Pancreas (tissue), 10 donors: ENCODE measurements at places on chromosomes 12 and 14.

DNA sequence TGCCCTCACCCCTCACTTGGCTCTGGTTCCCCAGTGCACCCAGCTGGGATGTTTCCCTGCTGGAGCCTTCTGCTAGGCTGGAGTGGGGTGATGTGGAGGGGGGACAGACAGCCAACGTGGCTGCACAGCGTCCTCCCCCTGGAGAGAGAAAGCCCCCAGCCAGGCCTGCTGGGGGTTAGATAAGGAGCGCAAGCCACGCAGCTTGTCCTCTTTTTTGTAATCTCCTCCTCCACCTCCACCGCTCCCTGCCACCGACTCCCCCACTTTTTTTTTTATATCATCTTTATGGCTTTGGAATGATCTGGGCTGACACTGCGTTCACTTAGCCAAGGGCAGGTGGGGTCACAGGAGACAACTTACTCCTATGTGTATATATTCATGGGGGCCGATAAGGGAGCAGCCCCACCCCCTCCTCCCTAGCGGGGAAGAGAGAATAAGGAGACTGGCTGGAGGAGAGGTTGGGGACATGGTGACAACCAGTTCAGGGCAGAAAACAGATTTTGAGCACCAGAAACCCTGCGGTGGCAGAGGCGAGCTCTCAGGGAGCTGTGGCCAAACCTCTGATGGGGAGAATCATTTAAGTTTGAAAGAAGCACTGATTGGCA lies 169.9 kb upstream of the LHX5 start:
- DNase-seq = no peak
- no peak overlapping the region for H3K4me3 ChIP-seq
- H3K27me3 ChIP-seq = no peaks in the 10 kb centered on the region
- no peak overlapping the region for H3K27ac ChIP-seq
- H3K36me3 ChIP-seq = no peaks in the 10 kb centered on the region
- no peaks in the 10 kb centered on the region for H3K4me1 ChIP-seq

GRCh38 chr14:85519661-85520305 lies 10.2 kb upstream of the FLRT2 start:
- DNase-seq = no peak
- H3K36me3 ChIP-seq = no peaks in the 10 kb centered on the region
- H3K4me1 ChIP-seq = peaks cover 20% of the 10 kb centered on the region
- no peak overlapping the region for H3K4me3 ChIP-seq
- H3K27ac ChIP-seq = no peak overlapping the region
- H3K27me3 ChIP-seq = no peaks in the 10 kb centered on the region

DNA sequence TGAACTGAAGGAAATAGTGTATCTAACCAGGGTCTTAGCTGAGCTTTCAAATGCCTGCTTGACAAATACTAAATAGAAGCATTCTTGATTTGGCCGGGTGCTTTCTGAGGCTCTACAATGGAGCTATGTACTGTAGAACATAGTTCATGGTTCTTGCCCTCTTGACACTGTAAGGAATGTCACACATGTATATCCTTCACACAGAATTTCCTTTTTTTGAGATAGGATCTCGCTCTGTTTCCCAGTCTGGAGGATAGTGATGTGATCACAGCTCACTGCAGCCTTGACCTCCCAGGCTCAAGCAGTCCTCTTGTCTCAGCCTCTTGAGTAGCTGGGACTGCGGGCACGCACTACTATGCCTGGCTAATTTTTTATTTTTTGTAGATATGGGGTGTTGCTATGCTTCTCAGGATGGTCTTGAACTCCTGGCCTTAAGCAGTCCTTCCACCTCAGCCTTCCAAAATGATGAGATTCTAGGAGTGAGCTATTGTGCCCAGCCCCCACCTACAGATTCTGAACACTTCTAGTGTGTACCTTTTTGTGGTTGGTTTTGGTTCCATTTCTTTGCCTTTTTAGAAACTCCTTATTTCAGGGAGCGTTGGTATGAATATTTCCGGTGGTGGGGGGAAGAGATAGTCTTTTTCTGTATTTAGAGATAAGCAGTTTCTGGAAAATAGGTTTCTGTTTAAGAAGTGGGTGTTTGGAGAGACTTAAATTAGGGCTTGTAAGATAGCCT lies 4.2 kb downstream of the MLXIP start:
- H3K36me3 ChIP-seq = peaks cover 8% of the 10 kb centered on the region
- H3K4me3 ChIP-seq = no peak overlapping the region
- no peak for DNase-seq
- H3K4me1 ChIP-seq = peaks cover 34% of the 10 kb centered on the region
- H3K27ac ChIP-seq = no peak overlapping the region

DNA sequence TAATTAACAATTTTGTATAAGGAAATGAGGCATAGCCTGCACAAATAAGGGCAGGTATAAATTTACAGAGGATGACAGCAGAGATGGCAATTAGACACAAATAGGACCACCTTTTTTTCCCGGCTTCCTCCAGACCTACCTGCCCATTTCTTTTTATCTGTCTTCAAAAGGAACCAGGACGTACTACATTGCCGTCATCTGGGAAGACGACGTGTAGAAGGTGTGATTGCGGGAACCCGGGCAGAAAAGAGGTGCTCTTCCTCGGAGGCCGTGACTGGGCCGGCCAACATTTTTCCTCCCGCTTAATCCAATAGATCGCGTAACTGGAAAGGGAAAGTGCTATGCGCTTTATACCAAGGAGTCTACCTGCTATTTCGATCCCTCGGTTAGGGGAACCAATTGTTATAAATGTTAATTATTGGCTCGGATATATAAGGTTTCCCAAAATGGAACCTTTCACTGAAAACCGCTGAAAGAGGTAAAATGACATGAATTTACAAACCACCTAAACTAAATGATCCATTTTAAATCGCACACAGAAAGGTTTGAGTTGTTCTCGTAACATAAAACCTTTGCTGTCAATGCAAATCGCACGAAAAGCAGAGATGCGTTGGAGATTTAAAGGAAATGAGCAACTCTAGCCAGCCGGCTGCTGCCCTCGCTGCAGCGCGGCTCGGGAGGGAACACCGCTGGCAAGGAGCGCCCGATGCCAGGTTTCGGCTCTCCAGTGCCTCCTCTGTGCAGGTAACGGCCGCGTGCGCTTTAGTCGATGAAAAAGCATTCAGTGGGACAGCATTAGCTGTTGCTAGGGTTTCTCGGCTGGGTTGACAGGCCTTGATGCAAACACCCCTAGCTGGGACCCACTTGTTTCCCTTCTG lies 2.8 kb upstream of the SIX1 start:
- no peak overlapping the region for H3K27ac ChIP-seq
- H3K4me1 ChIP-seq = peaks cover 11% of the 10 kb centered on the region
- no peak for DNase-seq
- no peak overlapping the region for H3K4me3 ChIP-seq
- H3K27me3 ChIP-seq = peaks cover 18% of the 10 kb centered on the region

DNA sequence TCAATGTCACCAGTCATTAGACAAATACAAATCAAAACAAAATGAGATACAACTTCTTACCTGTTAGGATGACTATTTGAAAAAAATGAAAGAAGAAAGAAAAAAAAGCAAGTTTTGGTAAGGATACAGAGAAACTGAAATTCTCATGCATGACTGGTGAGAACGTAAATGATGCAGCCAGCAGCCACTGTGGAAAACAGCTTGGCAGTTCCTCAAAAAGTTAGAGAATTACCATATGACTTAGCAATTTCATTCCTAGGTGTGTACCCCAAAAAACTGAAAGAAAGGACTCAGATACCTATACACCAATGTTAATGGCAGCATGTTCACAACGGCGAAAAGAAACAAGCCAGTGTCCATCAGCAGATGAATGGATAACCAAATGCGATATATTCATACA lies 26.6 kb downstream of the NINJ2 start:
- no peaks in the 10 kb centered on the region for H3K36me3 ChIP-seq
- H3K4me1 ChIP-seq = peaks cover 6% of the 10 kb centered on the region
- H3K27me3 ChIP-seq = no peaks in the 10 kb centered on the region
- DNase-seq = no peak
- H3K27ac ChIP-seq = peak overlapping the region; percentile 8
- H3K4me3 ChIP-seq = no peak overlapping the region

- H3K4me1 ChIP-seq = no peaks in the 10 kb centered on the region
- no peak overlapping the region for H3K4me3 ChIP-seq
- H3K27ac ChIP-seq = no peak overlapping the region
- H3K27me3 ChIP-seq = no peaks in the 10 kb centered on the region
Measured at GRCh38 chr14:69868363-69868963, 10.8 kb upstream of the SMOC1 start.

GRCh38 chr14:104048758-104049507 lies 36.6 kb upstream of the ASPG start:
- H3K4me1 ChIP-seq = no peaks in the 10 kb centered on the region
- H3K36me3 ChIP-seq = no peaks in the 10 kb centered on the region
- no peaks in the 10 kb centered on the region for H3K27me3 ChIP-seq
- no peak overlapping the region for H3K27ac ChIP-seq

- H3K4me3 ChIP-seq = no peak overlapping the region
- H3K27ac ChIP-seq = no peak overlapping the region
- H3K4me1 ChIP-seq = no peaks in the 10 kb centered on the region
- no peaks in the 10 kb centered on the region for H3K36me3 ChIP-seq
Measured at GRCh38 chr14:33457617-33458016, 493.3 kb downstream of the EGLN3 start.

DNA sequence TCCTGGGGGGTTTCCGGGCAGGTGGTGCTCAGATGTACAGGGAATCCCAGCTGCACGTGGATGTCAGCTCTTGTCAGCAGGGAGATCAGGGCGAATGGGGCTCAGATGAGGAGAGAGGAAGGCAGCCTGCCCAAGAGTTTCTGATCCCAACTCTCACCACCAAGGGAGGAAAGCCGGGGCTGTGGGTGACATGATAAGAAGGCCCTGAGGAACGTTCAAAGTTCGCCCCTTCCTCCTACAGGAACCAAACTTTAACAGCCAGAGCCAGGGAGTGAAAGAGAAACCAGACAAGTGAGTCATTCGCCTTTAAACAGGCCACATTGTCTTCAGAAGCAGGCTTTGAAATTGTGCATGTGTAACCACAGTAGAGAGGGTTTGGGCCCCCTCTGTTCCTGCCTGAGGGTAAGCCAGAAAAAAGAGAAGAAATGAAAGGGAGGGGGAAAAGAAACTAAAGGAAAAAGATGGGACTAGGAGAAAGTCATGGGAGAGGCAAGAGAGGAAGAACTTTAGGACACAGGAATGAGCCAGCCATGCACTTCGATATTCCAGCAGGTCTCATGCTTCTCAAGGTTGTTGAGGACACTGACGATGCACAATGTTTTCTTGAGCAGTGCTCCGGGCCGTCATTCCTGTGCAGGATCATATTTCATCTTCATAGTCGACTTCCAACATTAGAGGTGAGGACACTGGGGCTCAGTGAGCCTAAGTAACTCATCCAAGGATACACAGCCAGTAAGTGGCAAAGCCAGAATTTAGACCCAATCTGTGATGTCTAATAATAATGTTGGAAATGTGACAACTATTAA lies 691.4 kb upstream of the TBX3 start:
- no peak overlapping the region for H3K27ac ChIP-seq
- DNase-seq = no peak
- H3K27me3 ChIP-seq = no peaks in the 10 kb centered on the region
- no peaks in the 10 kb centered on the region for H3K36me3 ChIP-seq
- no peak overlapping the region for H3K4me3 ChIP-seq

- no peaks in the 10 kb centered on the region for H3K36me3 ChIP-seq
- no peak overlapping the region for H3K4me3 ChIP-seq
- H3K27me3 ChIP-seq = no peaks in the 10 kb centered on the region
Measured at GRCh38 chr12:4211372-4211771, 62.2 kb upstream of the CCND2 start.

GRCh38 chr14:55388160-55388559 lies 23.5 kb downstream of the ATG14 start:
- DNase-seq = no peak
- H3K27me3 ChIP-seq = no peaks in the 10 kb centered on the region
- H3K4me1 ChIP-seq = no peaks in the 10 kb centered on the region
- no peak overlapping the region for H3K4me3 ChIP-seq
- no peaks in the 10 kb centered on the region for H3K36me3 ChIP-seq

- H3K27ac ChIP-seq = no peak overlapping the region
- no peaks in the 10 kb centered on the region for H3K4me1 ChIP-seq
- no peaks in the 10 kb centered on the region for H3K27me3 ChIP-seq
- no peak for DNase-seq
- no peaks in the 10 kb centered on the region for H3K36me3 ChIP-seq
Measured at GRCh38 chr14:94217116-94217515, 43.0 kb downstream of the PPP4R4 start.

DNA sequence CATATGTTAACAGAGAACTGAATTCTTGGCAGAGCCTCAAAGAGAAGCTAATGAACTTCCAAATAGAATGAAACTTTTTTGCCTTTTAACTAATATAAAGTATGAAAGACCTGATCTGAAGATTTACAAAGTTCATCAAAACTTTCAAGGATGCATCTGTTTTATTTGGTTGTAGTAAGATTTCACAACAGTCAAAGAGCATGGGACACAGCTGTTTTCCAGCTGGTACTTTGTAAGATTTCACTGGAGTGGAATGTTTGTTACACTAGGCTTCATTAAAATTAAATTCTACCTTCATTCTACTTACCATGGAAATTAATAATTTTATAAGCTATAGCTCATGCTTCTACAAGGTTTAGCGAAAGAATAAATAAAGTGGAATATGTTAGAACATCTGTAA lies 351.2 kb downstream of the SLC6A15 start:
- no peak overlapping the region for H3K27ac ChIP-seq
- no peaks in the 10 kb centered on the region for H3K27me3 ChIP-seq
- no peaks in the 10 kb centered on the region for H3K4me1 ChIP-seq

DNA sequence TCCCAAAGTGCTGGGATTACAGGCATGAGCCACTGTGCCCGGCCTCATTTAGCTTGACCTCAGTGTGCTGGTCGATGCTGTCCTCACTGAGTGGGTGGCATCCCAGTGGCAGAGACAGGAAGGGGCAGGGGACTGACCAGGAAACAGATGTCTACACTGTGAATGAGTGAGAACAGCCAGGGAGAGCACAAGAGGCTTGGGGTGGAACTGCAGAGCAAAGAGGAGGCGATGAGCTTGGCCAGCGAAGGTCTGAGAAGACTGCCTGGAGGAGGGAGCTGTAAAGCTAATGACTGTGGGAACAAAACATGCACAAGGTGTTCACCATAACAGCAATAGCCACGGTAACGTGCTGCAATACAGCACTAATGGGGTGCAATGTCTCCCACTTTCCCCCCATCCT lies 57.2 kb upstream of the BEGAIN start:
- H3K27ac ChIP-seq = no peak overlapping the region
- H3K4me3 ChIP-seq = no peak overlapping the region
- peaks cover 6% of the 10 kb centered on the region for H3K4me1 ChIP-seq
- no peaks in the 10 kb centered on the region for H3K36me3 ChIP-seq
- H3K27me3 ChIP-seq = no peaks in the 10 kb centered on the region

- H3K4me1 ChIP-seq = peaks cover 12% of the 10 kb centered on the region
- no peaks in the 10 kb centered on the region for H3K27me3 ChIP-seq
- H3K4me3 ChIP-seq = no peak overlapping the region
Measured at GRCh38 chr12:93784339-93785086, 107.3 kb downstream of the CRADD start.

GRCh38 chr14:66992776-66993175 lies 196.5 kb upstream of the GARIN2 start:
- no peak for DNase-seq
